ENCODE measurements at places on chromosomes 2 and 18. TPM values are rescaled to one million over a fixed set of nuclear protein-coding genes. Genes with fewer than 3 reads are reported as not detected.

GGCX gene
- 20.0 TPM for total RNA-seq

BUB1 gene
- total RNA-seq, result 138 TPM

GKN1 gene
- not detected for total RNA-seq

DNA sequence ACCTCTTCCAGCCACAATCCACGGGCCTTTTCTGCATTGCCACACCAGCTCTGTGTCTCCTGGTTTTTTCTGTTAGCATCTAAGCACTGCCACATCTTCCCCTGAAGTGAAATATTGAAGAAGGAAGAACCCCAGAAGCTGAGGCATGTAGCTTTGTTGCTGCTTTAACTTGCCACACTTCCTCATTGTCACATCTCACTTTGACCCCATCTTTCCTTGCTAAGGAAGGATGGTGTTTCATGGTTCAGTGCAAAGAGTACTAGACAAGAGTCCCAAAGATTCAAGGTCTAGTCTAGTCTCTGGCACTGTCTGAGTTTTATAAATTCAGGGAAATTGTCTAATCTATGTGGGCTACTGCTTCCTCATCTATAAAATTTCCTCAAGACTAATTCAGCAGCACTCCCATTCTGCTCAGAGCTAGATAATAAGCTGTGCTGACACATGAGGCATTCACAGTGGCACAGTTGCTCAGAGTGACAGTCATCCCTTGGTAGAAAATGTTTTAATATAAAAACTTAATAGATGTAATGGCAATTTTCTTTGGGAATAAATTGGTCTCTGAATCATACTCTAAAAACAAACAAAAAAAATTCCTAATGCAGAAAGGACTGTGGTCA is 483.0 kb upstream of the ID2 start:
- H3K4me1 ChIP-seq, result peaks cover 4% of the 10 kb centered on the region
- no peak for DNase-seq
- H3K4me3 ChIP-seq, result no peak overlapping the region
- peaks cover 7% of the 10 kb centered on the region for H3K36me3 ChIP-seq
- peaks cover 13% of the 10 kb centered on the region for H3K27me3 ChIP-seq
- H3K27ac ChIP-seq, result no peak overlapping the region

Data from activated CD8-positive, alpha-beta T cell treated with anti-CD3 and anti-CD28 coated beads, Interleukin-2, amount 10 ng/mL, durations not matched to agents 7 days and 5 days (primary cell).